ENCODE measurements at places on chromosomes 12 and 14. TPM values are rescaled to one million over a fixed set of nuclear protein-coding genes. Genes with fewer than 3 reads are reported as not detected.

- DNase-seq: no peak
These were observed 1.9 kb downstream of the ARHGEF40 start for GRCh38 chr14:21072031-21072473.

- no peak for DNase-seq
These were observed 4.7 kb downstream of the RARG start for GRCh38 chr12:53227341-53227740.

DNA sequence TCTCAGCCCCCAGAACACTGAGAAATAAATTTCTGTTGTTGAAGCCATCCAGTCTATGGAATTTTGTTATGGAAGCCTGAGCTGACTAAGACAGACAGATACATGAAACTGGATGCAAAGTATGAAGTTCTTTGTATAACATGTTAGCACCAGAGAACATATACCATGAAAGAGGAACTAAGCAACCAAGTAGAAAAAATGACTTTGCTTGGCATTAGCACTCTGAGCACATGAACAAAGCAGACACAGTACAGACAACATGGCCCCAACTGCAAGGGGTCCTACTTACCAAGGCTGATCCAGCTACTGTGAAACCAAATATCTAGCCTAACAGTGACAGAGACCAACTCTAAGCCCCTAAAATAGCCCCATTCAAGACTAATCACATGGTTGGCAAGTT is 13.8 kb downstream of the EXOC5 start:
- DNase-seq: no peak

- no peak for DNase-seq
These were observed 1413.2 kb downstream of the LRFN5 start for GRCh38 chr14:43019826-43020225.

GRCh38 chr12:113650476-113650875 is 178.8 kb upstream of the LHX5 start:
- peak; percentile 46 for DNase-seq

DNA sequence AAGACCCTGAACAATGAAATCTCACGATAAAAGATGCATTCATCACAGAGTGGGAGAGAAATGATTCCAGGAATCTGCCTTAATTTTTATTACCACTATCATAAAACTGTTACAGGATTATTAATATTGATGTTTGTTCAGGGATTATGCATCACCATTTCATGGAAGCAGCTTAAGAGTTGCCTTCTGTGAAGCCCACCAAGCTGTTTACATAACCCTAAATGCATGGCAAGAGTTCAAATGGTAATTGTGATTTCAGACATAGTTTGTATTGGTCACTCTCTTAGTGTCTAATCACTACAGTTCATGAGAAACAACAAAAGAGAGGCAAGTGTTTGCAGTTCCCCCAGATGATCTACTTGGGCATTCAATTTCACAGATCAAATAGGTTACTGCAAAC is 527.7 kb downstream of the RPS29 start:
- DNase-seq: no peak

GRCh38 chr12:30314506-30315100 is 381.1 kb downstream of the IPO8 start:
- DNase-seq: no peak

DNA sequence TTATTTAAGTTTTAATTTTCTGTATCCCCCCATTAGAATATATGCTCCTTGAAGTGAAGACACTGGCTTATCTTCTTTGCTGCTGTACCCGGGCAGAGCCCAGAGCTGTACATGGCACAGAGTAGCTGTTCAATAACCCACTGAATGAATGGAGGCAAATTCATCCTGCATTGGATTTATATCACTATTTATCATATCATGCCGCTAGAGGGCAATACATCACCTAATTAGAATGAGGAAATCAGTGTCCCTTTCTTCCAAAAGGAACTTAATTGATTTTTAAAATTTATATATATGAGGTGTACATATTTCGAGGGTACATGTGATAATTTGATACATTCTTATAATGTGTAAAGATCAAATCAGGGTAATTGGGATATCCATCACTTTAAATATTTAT is 89.2 kb upstream of the TMEM260 start:
- DNase-seq: peak; percentile 83

DNA sequence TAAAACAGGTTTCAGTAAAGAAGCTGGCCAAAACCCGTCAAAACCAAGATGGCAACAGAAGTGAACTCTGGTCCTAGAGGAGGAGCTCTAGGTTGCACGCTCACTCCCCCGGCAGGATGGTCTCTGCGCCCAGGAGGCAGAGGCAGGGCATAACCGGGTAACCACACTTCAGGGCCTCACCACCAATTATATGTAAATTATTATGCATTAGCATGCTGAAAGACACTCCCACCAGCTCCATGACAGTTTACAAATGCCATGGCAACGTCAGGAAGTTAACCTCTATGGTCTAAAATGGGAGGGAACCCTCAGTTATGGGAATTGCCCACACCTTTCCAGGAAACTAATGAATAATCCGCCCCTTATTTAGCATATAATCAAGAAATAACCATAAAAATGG is 20.1 kb upstream of the SLC6A12 start:
- no peak for DNase-seq

DNA sequence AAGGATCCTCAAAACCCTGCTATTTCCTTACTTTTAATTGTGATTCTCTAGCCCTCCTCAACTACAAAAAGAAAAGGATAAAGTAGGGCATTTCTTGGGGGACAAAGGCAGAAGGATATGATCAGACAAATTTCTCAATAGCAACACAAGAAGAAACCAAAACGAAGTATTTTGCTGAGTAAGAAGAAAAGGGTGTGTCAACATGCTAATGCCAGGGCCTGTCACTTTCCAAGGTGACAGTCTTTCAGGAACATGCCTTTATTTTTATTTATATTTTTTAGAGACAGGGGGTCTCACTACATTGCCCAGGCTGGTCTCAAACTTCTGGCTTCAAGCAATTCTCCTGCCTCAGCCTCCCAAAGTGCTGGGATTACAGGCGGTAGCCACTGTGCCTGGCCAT is 39.8 kb downstream of the CBX5 start:
- no peak for DNase-seq

DNA sequence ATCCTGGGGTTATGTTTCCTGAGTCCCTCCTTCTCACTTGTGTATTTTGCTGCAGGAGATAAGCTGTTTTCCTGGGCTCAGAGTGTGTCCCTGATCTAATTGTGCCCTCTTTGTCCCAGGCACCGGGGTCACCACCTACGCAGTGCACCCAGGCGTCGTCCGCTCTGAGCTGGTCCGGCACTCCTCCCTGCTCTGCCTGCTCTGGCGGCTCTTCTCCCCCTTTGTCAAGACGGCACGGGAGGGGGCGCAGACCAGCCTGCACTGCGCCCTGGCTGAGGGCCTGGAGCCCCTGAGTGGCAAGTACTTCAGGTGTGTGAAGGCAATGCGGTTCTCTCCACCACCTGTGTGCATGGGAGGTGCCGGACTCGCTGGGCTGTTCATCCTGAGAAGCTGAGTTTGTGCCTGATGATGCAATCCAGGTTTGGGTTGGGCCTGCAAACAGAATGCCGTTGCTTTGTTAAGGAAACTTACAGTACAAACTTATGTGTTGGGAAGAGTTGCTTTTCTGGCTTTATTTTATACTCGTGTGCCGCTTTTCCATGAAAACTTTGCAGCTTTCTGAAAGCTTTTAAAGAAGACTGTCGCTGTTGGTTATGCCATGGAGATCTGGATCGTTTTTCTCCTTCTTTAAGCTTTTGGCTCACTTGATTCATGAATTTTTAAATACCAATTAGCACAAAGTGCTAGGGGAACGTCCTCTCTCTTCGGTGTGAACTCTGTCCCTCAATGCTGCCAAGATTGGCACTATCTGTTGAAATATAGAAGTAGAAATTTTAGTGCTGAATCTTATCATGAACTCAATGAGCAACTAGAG is 27.6 kb downstream of the RDH12 start:
- DNase-seq: no peak

DNA sequence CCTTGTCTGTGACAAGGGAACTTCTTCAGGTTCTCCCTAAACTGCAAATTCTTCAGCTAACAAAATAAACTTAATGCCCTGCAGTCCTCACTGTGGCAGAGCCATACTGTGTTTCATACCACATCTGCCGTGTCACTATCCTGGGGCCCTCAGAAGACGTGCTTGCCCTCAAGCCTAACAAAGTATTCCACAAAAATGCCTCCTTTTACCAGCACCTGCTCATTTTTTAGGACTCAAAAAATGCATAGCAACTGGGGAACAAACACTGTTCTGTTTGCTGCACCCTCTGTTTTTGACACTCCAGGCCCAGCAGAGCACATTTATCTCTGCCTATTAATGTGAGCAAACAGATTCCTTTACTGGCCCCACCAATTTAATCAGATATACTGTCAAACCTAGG is 270.7 kb upstream of the SSTR1 start:
- DNase-seq: no peak

DNA sequence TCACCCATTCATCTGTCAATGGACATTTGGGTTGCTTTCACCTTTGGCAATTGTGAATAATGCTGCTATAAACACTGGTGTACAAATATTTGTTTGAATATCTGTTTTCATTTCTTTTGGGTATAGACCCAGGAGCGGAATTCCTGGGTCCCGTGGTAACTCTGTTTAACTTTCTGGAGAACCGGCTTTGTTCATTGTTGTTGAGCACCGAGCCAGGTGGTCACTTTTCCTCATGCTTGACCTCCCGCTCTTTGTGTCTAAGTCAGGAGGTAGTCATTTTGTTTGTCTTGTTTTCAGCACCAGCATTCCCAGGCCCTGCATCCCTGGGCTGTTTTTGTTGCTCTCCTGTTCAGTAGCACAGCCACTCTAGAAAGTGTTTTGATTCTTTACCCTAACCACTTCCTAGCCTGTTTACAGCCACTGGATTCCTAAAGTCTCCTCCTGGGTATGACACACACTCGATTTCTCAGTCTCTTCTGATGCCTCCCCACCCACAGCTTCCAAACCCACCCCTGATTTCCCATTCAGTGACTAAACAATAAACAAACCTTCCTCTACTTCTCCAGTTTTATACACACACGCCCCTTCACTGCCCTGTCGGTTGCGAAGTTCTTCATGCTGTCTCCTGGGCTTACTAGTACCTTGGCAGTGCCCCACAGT is 37.9 kb downstream of the B4GALNT3 start:
- peak; percentile 77 for DNase-seq

DNA sequence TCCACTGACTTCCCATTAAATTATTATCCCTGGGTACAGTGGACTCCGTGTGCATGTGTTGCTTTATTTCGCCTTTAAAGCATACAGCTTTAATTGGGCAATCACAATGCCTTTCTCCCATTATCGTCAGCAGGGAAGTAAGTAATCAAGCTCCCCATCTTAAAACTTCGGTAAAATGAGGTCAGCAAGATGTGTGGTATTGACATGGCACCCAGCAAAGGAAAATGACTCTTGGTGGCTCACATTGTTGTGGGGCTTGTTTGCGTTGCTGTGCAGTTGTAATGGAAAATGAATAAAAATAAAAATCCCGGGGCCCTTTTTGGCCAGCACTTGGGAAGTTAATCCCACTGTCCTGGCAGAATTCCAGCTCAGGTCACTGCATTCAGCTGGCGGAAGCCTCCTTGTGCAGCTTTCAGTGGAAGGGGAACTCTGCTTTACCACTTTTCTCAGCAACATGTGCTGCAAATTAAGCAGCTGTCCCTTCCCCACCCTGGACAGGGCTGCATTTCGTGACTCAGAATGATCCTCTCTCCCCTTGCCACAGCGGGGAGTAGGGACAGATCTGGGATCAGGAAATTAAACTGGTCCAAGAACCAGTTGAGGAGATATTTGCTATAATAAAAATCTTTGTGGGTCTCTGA is 13.9 kb upstream of the ATP2A2 start:
- peak; percentile 77 for DNase-seq

- no peak for DNase-seq
These were observed 26.8 kb downstream of the XRCC3 start for GRCh38 chr14:103688441-103688840.

DNA sequence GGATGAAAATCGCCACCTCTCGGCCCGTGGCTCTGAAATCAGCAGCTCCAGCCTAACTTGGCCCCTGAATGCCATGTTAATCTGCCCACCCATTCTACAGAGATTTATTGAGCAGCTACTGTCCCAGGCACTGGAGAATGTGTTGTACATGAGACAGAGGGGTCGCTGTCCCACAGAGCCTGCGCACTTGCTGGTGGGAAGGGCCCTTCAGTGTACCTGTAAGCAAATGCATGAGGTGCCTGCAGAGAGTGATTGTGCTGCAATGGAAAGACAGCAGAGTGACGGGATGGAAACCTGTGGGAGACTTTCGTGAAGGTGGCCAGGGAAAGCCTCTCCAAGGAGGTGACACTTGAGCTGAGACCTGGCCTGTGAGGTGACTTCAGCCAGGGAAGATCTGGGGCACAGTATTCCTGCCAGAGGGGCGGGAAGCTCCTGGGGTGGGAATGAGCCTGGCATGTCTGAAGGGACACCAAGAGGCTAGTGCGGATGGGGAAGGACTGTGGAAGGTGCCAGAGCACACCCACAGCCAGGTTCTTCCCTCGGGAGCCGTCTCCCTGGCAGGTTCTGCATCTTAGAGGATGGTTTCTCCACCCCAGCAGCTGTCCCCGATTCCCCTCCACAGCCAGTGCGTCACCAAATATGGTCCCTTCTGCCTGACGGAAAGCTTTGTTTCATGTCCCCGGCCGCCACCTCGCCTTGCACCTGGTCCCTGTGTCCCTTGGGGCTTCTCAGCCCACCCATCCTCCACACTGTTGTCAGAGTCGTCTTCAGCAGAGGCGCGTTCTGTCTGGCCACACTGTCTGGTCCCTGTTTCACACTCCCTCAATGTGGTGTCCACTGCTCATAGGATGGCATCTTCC is 8.7 kb downstream of the SMIM41 start:
- DNase-seq: no peak

Gene VDR
- total RNA-seq: 19.6 TPM

Gene CPM
- total RNA-seq: 5.3 TPM

Gene USP5
- total RNA-seq: 107 TPM

Gene MIP
- not detected for total RNA-seq

Gene P2RX2
- total RNA-seq: not detected

Gene PMEL
- total RNA-seq: 0.35 TPM

Measured in PC-3 (cell line).